ENCODE measurements at places on chromosomes 1 and 21.

DNA sequence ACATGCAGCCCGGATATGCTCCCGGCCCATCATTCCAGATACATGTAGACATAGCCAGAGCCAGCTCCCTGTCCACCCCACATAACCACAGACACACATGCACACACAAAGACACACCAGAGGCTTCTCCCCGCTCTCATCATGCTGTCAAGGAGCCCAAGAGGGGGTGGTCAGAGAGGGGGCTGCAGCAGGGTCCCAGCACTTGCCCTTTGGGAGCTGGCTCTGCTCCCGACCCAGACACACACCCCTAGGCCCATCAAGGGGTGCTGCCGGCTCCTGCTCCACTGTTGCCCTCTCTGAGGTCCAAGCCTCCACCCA is 2.6 kb downstream of the PTAFR start:
- DNase-seq: no peak

- no peak for DNase-seq
These were observed 8.1 kb upstream of the ZNF687 start for GRCh38 chr1:151273924-151274466.

- no peak for DNase-seq
These were observed 1.5 kb downstream of the C1QA start for GRCh38 chr1:22637907-22638445.

GRCh38 chr1:224258351-224258750 is 71.6 kb downstream of the NVL start:
- no peak for DNase-seq

GRCh38 chr1:109910123-109910962 is at the start of gene CSF1:
Gene CSF1, plus strand, starts transcription at chr1:109910849. Its CDS starts 175 bp downstream, at chr1:109911024.
- peak; percentile 73 for DNase-seq

GRCh38 chr1:109529881-109530456 is 9.7 kb upstream of the GPR61 start:
- no peak for DNase-seq

DNA sequence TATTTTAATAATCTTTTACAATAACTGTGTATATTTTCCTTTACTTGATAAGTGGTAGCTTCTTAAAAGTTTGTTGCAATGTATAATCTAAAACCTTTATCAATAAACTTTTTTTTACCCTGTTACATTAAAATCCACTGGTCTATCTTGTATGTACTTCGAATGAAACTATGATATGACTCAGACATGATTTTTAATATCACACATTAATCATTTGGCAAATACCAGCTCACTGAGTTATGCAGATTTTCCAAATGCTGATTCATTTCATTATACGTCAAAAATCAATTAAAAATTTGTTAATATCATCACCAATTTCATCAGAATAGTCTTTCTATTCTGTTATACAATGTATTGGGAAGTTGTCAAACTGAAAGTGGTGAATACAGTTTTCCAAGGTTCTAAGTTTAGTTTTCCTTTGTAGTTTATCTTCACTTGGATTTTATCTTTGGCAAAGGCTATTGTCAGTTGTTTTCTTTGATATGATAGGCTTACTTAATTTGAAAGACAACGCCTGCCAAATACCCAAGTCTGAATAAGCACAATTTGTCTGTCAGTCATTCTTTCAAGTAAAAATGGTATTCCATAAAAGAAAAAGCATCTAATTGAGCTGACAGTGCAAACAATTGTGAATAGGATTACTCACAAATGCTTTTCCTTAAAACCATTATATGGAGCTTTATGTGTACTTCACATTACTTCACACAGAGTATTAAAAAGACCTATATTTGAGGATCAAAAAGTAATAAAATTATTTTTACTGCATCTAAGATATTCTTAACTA is 127.0 kb downstream of the NME7 start:
- no peak for DNase-seq

- DNase-seq: no peak
These were observed 75.8 kb downstream of the CTH start for GRCh38 chr1:70486676-70487458.

GRCh38 chr1:107196973-107197562 is 56.2 kb downstream of the NTNG1 start:
- DNase-seq: no peak

- DNase-seq: no peak
These were observed 86.4 kb upstream of the LRRC8D start for GRCh38 chr1:89734442-89734841.

- peak; percentile 40 for DNase-seq
These were observed 81.3 kb downstream of the NEK7 start for GRCh38 chr1:198238121-198238520.

GRCh38 chr21:45363921-45364467 is 41.0 kb upstream of the COL18A1 start:
- DNase-seq: no peak

DNA sequence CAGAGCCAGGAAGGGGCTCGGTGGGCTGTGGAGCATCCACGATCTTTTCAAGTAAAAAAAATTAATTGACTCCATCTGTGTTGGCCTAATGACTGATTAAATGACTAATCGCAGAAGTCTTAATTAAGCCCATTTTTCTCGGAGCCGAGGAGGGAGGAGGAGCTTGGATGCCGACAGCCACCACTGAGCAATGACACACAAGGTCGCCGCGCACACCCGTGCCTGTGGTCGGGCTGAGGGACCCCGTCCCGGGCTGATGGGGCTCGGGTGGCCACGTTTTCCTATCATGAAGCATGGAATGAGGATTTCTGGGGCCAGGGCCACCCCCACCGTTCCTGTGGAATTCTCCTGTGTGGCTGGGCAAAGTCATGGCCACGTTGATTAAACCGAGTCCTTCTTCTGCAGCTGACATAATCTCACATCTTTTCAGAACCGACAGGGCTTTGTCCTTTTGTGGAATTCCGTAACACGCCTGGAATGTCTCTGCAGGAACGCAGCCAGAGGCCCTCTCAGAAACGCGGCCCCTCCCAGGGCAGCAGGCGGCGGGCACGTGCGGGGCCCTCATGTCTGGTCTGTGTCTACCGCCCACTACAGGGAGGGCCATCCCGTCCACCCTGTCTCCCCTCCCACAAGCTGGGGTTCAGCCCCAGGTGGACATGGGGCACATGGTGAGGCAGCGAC is 60.7 kb downstream of the MORN1 start:
- no peak for DNase-seq

DNA sequence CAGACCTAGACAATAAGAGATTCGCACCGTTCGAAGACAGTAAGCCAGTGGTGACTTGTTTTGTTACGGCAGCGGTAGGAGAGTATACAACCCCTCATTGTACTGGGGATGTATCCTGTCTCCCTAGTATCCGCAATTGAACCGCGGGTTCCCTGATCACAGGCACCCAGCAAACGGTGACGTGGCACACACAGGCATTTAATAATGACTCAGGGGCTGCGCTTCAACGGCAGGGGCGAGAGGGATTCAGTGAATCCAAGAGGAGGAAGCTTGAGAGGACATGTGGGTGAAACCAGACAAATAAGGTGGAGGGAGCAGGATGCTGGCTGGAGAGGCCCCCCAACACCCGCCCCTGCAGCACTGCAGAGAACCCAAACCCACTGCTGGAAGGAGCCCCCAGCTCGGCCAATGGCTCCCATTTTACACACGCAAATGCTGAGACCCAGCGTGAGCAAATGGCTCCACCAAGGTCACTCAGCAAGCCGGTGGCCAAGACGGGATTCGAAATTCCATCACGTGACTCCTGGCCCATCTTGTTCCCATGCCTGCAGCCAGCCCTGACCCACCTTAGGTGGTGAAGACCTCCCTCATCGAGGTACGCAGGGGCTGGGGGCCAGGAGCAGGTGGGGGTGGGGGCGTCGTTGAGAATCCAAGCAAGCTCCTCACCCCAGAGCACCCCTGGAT is 149.9 kb downstream of the SYF2 start:
- no peak for DNase-seq

- no peak for DNase-seq
These were observed 53.6 kb downstream of the POFUT2 start for GRCh38 chr21:45234127-45234526.

DNA sequence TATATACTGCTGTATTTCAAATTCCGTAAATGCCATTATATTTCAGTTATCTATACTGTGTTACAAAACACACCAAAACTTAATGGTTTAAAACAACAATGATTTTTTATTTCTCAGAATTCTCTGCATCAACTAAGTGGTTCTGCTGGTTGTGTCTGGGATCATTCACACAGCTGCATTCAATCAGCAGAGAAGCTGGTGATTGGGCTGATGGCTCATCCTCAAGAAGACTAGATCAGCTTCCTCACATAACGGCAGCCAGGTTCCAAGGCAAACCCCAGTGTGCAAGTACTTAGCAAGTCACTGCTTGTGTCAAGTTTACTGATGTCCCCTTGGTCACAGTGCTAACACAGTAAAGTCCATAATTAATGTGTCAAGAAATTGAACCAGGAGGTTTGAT is 86.3 kb upstream of the VANGL1 start:
- no peak for DNase-seq

DNA sequence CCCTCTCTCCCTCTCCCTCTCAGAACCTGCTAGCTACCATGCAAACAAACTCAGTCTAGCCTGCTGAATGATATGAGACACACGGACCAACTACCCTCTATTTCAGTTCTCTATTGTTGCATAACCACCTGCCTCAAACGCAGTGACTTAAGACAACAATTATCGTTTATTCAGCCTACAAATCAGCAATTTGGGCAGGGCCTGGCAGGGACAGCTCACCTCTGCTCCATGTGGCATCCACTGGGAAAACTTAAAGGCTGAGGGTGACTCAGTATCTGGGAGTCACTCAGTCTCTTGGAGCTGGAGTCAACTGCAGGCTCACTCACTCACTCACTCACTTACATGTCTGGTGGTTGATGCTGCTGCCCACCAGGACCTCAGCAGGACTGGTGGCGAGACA is 121.3 kb downstream of the SEC16B start:
- DNase-seq: no peak

DNA sequence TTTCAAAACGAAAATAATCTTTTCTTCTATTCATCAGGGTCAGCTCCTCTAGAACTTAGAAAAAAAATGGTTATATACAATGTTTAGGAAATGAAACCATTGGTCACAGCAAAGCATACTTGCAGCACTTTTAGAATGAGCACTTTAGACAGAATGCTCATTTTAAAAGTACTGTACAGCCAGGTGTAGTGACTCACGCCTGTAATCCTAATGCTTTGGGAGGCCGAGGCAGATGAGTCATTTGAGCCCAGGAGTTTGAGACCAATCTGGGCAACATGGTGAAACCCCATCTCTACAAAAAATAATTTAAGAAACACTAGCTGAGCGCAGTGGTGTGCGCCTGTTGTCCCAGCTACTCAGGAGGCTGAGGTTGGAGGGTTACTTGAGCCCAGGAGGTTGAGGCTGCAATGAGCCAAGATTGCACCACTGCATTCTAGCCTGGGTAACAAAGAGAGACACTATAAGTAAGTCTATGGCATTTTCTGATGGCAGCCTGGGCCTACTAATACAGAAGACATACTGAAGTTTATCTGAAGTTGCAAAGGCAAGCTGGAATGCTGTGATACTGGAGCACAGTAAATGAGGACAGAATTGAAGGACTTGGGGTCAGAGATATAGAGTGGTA is 48.9 kb upstream of the ZNF326 start:
- no peak for DNase-seq

DNA sequence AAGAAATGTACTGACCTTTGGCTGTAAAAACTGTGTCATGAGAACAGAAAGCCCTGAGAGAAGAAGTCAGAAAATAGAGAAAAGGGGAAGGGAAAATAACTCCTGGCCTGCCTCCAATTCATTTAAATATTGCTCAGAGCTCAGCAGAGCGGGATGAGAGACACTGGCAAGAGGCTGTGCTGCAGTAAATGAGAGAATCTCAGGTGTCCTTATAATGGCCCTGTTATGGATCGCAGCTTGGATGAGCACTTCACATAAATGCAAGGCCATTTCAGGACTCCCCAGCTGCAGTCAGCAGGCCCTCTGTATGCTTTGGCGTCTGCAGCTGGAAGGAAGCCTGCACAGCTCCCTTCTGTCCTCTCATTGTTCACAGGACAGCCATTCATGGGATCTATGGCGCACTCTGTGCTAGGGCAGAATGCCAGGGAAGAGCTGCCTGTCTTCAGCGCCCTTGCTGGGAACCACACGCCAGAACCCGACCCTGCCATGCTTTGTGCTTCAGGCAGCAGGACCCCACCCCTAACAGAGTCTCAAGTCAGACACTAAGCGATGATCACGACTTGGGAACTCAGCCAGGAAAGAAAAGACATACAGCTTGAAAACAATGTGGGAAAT is 20.7 kb upstream of the ABCB10 start:
- no peak for DNase-seq

- DNase-seq: no peak
These were observed 6.0 kb upstream of the AKNAD1 start for GRCh38 chr1:108862698-108863477.

- no peak for DNase-seq
These were observed 291.1 kb upstream of the ADAMTS5 start for GRCh38 chr21:27257908-27258556.

- DNase-seq: no peak
These were observed 639 bp downstream of the IL20 start for GRCh38 chr1:206866062-206866461.

GRCh38 chr1:161176468-161177111 is 717 bp downstream of the B4GALT3 start:
- no peak for DNase-seq

GRCh38 chr1:39332291-39332690 is 127.8 kb downstream of the MACF1 start:
- no peak for DNase-seq

- no peak for DNase-seq
These were observed 68.0 kb upstream of the NRIP1 start for GRCh38 chr21:15132781-15133180.

GRCh38 chr1:25123551-25123950 is 108.8 kb downstream of the SYF2 start:
- no peak for DNase-seq

DNA sequence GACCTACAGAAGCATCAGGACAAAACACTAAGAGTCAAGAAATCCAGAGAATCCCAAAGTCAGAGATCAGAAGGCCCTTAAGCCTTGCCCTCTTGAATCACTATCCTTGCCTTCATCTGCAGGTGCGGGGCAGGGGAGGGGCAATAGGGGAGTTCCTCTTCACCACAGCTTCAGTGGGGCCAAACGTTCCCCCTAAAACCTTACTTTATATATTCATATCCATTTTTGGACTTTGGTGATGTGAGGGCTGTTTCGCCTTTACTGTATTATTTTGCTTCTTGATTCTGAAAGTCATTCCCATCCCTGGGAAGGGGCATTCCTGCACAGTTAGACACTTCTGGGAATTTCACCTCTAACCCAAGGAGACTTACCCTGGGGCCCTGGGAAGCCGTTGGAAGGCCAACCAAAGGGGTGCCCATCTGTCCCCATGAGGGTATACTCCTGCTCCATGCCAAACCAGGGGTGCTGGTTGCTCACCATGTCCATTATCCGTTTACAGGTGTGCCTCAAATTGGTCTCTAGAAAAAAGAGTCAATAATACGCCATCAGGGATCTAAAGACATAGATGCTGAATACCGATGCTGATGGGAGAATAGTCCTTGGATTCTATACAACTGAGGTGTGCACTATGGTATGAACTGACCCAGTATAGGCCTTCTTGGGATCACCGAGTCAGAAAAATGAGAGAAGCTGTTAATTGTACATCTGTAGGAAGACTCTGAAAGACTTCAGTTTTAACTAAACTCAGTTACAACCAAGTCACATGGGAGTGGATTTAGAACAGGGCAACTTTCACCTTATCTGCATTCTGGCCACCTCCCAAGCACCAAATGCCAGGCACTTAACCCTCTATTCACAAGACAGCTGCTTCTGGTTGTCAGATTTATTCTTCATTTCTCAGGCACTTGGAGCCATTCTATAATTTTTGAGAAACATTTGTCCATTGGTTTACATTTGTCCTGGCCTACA is 5.4 kb downstream of the GLUL start:
- DNase-seq: no peak

Measured in CD4-positive, alpha-beta T cell treated with Interleukin-15 for 1 hour (primary cell).